ENCODE measurements at places on chromosomes 7 and 10.
A peak's percentile ranks its signal among the peaks of the same experiment; 100 is the strongest.

DNA sequence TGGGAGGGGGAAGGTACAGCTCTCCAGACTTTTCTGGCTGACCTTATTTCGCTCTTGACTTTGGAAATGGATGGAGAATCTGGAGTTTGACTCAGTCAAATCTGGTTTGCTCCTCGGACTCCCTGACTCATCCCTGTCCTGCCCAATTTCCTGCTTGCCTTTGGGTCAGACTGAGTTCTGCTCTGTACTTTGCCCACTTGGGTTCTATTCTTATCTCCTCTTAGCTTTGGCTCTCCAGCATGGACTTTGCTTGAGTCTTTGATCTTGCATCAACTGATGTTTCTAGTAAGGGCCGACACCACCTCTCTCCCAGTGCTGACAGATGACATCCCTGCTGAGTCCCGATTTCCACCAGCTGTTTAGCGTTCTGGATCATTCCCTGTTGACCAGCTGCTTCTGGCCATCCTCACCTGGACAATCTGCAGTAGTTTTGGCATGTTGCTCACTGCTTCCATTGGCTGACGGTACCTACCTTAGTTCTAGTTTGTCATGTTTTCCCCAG lies 335.3 kb downstream of the SUGCT start:
- no peak for DNase-seq

DNA sequence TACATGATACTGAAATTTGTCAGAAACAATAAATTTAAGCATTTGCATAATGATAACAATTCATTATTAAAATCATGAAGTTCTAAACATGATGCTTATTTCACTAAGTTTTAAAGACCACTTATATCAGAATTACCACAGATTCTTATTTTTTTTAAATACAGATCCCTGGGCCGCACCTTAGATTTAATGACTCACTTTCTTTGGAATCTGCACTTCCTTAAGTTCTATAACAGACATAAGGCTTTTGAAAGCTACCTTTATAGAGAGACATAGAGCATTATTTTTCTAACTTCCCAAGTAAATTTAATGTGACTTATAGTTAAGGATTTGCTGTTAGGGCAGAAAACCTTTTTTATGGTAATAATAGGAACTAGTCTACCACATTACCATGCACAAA lies 214.9 kb downstream of the IPMK start:
- DNase-seq: no peak

- DNase-seq: no peak
Measured at GRCh38 chr7:80659120-80660055, 20.9 kb downstream of the CD36 start.

- no peak for DNase-seq
Measured at GRCh38 chr10:30199376-30200016, 140.1 kb upstream of the JCAD start.

GRCh38 chr7:39379416-39379815 lies 186.8 kb upstream of the YAE1 start:
- no peak for DNase-seq

DNA sequence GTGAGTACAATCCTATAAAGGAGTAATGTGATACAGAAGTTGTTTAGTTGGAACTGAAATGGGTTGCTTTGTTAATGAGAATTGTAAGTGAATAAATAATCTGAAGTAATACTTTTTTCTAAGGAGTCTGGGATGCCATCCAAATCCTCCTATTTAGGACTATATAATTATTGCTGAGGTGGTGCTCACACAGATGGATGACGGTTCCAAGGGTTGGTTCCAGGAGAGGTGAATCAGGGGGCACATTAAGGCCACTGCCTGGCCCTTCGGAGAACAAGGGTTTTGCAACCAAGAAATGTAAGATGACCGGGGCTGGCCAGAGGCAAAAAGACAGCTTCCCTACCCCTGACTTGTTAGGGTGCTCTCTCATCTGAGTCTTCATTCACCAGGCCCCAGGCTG lies 352.7 kb downstream of the PHTF2 start:
- no peak for DNase-seq

GRCh38 chr10:50431133-50431532 lies 179.8 kb upstream of the ASAH2 start:
- DNase-seq: no peak

- DNase-seq: peak; percentile 57
Measured at GRCh38 chr10:69413221-69413865, 3.4 kb downstream of the TACR2 start.

DNA sequence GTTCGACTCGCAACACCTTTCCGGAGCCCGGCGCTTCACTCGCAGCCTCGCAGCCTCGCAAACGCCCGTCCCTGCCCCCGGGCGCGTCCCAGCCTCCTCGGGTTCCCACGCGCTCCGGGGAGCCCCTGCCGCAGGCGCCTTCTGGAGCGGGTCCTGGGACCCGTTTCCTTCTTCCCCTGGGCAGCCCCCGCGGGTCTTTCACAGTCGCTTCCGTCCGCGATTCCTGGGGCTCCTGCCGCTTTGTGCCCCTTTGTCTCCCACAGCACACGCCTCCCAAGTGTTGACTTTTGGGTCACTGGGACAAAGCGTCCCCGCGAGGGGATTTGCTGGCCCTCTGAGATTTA lies 140.7 kb downstream of the DYNC2I1 start:
- DNase-seq: no peak

DNA sequence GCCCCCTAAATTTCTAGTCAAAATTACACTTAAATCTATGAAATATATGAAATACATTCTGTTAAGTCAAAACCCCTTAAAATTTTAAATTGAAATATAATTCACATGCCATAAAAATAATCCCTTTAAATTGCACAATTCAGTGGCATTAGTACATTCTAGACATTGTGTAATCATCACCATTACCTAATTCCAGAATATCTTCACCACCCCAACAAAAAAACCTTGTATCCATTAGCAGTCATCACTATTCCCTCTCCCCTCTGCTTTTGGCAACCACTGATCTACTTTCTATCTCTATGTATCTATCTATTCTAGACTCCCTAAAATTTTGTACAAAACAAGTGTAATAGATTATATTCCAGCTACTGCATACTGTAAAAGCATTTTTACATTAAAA lies 261.2 kb downstream of the GLI3 start:
- DNase-seq: no peak

DNA sequence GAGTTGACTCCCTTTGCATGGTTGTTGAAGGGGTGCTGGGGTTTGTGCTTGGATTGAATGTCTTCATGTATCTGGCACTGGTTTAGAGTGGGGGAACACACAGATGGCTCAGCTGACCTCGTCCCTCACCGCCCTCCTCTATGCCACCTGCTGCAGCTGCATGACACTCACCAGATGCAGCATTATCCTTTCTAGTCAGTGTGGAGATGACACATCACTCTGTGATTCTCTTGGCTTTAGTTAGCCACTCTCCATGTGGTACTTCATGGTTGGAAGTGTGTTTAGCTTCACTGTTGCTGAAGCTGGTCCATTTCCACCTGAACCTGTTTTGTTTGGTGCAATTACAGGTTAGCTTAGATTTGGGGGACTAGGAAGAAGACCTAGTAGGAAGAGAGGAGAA lies 56.3 kb upstream of the BMPER start:
- no peak for DNase-seq

DNA sequence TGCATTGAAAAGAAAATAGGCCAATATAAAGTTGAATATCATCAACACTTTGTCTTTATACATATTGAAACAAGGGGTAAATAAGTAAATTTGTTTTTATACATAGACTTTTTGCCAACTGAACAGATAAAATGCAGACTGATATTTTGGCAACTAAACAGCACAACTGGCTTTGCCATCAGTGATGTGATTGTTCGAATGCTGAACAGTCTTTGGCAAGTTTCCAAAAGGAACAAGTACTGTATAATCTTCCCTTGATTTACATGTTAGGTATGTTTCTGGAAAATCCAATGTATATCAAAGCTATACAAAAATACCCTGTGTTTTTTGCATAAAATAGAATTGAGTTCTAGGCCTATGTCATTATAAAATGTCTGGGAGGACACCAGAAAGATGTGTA lies 18.2 kb upstream of the ANKRD1 start:
- DNase-seq: no peak

DNA sequence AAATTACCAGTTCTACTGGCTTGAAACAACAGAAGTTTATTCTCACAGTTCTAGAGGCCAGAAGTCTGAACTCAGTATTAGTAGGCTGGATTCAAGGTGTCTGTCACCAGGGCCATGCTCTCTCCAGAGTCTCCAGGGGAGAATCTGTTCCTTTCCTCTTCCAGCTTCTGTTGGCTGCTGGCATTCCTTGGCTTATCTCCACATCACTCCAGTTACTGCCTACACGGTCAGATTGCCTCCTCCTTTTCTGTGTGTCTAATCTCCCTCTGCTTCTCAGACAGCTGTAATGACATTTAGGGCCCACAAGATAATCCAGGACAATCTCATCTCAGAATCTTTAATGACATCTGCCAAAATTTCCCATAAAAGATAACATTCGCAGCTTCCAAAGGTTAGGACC lies 36.6 kb downstream of the MAPK8 start:
- no peak for DNase-seq

DNA sequence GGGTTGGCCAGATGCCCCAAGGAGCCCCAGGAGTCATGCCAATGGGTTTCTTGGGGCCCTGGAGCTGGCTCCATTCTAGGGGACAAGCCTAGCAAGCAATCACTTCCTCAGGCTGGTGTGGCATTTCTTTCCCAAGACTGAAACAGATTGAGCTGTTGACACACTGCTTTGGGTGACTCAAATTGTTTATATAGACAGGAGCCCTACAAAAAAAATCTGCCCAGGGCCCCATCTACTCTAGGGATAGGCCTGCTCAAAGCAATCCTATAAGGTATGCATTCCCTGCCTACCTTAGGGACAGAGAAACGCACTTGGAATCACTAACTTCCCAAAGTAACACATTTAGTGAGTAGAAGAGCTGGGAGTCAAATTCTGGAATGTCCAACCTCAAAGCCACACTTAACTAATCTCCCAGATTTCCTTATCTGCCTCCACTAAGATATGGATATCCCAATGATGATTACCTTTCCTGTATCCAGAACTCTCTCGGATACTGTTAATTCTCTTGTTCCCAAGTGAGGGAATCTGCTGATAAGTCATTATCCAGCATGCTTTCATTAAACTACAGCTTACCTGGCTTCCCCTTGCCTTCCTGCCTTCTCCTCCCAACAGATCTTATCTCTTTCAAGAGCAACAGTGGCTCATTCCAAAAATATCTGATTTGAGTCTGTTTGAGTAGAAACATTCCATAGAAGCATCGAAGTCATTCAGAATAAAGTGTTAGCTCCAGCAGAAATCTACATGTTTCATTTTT lies 3.1 kb downstream of the ABLIM1 start:
- DNase-seq: no peak

- DNase-seq: no peak
Measured at GRCh38 chr10:116993610-116994009, 11.4 kb downstream of the SHTN1 start.

- DNase-seq: no peak
Measured at GRCh38 chr10:86657011-86657395, 2.7 kb downstream of the OPN4 start.

DNA sequence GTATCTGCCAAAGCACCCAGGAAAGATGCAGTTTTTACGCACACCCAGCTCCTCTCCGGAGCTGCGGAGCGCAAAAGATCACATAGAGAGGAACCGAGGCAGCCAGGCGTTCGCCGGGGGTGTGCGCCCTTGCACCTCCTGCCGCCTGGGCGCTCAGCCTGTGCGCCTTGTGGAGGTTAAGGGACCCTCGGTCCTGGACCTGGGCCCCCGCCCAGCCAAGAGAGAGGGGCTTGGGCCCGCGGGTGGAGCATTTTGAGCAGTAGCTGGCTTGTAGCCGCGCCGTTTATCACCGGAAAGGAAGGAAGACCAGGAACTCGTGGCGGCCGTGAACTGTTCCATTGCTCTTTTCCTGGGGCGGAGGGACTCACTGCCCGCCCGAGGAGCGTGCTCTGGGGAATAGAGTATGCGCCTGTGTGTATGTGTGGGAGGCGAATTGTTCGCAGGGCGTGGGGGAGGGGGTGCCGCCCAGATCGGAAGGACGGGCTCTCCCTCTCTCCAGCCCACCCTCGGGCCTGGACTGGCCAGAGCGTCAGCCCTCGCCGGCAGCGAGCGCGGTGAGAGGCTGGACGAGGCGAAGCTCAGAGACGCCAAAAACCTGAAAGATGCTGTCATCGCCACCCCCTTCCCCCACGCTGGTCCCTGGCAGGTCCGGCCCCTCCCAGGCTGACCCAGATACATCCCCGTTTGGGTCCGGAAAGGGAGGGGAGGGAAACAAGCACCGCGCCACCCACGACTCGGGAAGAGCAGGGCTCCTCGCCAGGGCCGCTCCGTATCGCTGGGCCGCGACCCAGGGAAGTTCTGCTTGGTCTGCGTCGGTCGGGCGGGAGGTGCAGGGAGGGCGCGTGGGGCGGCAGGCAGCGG lies 1.2 kb upstream of the WNT2 start:
- DNase-seq: no peak

DNA sequence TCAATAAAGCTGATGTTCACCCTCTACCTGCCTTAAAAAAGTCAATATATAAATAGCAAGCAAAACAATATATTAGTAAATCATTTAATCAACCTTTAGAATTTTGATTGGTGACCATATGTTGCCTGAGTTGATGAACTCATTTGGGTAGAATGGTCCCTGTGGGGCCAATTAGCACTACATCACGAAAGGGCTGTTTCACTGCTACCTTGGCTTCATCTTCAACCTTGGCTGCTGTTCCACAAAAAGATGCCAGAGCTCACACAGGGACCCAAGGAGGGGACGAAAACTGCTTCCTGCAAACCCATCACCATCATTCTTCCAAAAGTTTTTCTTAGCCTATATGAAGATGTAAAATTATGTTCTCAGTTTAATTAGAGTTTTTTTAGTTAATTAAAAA lies 35.4 kb upstream of the HBP1 start:
- no peak for DNase-seq

- no peak for DNase-seq
Measured at GRCh38 chr7:299628-300027, 9.7 kb downstream of the FOXL3 start.

DNA sequence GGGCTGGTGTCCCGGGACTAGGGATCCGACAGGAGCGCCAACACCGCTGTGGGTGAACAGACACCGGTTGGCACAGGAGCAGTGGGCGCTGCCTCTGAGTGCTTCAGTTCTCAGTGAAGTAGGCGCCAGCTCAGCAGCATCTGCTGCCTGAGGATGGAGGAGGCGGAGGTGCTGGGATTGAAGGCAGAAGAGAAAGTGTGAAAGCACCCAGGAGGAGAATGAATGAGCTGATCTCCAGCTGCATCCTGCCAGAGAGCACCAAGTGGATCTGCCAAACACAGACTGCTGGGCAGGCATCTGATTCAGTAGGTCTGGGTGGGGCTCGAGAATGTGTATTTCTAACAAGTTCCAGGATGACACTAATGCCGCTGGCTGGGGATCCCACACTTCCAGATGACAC lies 74.5 kb downstream of the LANCL2 start:
- no peak for DNase-seq

DNA sequence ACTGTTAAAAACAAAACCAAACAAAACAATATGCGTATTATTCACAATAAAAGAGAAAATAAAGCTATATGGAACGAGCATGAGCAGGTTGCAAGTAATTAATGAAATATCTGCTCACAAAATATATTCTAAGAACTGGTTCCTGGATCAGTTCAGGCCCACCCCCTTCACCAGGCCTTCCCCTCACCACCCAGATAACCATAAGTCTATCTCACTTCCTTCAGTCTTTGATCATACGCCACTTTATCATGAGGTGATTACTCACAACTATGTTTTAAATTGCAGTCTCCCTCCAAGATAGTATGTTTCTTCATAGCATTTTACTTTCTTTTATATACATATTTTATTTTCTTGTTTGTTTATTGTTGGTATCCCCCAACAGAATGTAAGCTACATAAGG lies 263.1 kb upstream of the HGF start:
- DNase-seq: no peak

Measured in CD4-positive, alpha-beta T cell treated with Interleukin-17A for 4 hours (primary cell).